ENCODE measurements at places on chromosomes 1 and 21.

DNA sequence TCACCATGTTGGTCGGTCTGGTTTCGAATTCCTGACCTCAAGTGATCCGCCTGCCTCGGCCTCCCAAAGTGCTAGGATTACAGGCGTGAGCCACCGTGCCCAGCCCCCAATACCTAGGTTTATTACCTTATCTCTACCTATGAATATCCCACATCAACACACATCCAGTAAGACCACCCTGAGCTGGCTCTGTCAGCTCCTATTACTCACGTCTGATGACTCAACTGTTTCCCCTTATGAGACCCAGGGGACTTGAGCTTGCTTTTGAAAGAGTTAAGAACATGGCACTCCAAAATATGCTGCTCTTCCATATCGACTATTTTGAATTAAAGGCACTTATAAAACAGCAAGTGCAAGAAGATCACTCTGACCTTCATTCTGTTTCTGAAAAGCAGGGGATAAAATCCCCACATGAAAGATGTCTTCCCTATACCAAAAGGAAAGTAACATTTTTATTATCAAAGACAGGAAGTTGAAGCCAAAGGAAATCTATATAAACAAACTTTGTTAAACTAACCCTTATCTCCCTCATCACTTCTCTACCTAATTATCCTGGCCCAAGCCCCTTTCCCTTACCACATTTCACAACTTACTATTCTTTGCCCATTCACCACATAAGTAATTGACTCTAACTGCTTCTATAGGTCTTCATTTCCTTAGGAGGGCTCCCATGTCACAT lies 41.3 kb upstream of the OSBPL9 start:
- DNase-seq: no peak

- DNase-seq: no peak
Observed at GRCh38 chr1:3064901-3065300, 4.1 kb upstream of the PRDM16 start.

DNA sequence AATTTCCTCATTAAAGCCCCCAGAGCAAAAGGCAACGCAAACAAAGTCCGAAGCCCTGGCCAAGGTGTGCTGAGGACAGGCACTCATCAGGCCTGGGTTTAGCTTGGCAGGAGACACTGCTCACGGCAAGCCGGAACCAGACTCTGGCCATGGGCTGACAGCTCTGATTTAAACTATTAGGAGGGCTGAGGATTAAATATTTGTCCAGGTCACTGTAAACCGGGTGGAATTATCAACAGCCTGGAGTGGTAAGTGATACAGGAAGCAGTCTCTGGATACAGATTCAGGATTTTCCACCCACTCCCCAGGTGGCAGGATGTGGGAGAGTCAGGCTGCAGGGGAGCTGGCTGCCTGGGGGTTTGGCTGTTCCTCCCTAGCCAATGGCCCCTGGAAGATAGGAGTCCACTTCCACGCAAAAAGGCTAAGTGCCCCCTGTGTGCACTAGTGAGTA lies 42.4 kb downstream of the SLC66A1 start:
- no peak for DNase-seq

GRCh38 chr1:12585536-12585935 lies 32.5 kb downstream of the DHRS3 start:
- no peak for DNase-seq

- no peak for DNase-seq
Observed at GRCh38 chr21:37224861-37225839, 42.0 kb downstream of the VPS26C start.

DNA sequence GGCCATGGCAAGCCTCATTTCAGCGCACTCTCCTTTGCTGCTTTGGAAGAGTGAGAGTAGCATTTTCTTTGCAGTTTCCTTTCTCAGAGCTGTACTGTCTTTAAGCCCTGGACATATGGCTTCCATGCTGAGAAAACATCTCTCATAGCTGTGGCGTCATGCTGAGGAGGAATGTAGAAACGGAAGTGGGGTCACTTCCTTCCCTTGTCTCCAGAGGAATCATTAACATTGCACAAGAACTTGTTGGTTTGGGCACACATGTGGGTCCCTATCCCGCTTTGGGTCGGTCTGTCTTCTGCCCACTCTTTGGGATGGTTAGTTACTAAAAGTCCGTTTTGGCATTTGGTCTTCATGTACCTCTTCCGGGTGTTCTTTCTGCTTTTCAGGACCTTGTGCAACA lies 5.6 kb downstream of the MFN2 start:
- no peak for DNase-seq

DNA sequence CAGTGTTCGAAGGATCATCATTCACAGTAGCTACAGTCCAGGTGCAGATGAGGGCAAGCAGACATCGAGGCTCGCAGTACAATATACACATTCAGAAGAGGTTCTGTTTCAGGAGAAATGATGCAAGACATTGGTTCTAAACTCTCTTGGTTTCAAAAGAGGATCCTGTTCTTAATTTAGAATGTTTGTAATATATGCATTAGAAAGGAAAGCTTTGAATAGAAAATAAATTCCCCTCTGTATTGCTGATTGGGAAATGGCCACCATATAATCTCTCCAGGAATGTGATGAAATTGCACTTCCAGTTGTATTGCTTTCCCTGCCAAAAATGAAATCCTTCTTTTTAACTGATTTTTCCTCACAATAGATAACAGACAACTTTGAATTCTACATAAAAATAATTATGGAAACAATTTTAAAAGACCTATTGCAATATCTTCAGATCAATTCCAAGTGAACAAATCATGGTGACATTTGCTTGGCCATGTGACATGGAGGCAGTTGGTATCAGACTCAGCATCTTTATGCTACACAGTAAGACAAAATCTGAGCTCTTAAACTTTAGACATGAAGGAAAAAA lies 27.6 kb upstream of the SIPA1L2 start:
- peak; percentile 7 for DNase-seq

GRCh38 chr1:97243973-97244560 lies 522.5 kb downstream of the PTBP2 start:
- no peak for DNase-seq

GRCh38 chr1:64005801-64006200 lies 197.6 kb upstream of the UBE2U start:
- DNase-seq: no peak

DNA sequence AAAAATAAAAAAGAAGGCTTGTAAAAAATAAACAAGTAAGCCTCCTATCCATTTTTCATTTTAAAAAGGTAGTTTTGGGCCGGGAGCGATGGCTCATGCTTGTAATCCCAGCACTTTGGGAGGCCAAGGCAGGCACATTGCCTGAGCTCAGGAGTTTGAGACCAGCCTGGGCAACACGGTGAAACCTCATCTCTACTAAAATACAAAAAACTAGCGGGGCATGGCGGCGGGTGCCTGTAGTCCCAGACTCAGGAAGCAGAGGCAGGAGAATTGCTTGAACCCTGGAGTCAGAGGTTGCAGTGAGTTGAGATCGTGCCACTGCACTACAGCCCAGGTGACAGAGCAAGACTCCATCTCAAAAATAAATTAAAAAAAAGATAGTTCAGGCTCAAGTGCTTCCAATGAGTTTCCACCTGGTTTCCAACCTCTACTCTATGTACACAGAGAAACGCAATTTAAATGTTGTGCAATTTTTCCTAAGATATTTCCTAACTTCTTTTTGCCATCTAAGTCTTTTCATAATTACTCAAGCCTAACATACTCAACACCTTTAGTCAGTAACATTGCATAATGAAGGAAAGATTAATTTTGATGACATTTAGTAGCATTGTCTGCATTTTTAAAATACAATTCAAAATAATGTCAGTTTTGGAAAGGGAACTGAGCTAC lies 106.3 kb downstream of the KCNT2 start:
- no peak for DNase-seq

DNA sequence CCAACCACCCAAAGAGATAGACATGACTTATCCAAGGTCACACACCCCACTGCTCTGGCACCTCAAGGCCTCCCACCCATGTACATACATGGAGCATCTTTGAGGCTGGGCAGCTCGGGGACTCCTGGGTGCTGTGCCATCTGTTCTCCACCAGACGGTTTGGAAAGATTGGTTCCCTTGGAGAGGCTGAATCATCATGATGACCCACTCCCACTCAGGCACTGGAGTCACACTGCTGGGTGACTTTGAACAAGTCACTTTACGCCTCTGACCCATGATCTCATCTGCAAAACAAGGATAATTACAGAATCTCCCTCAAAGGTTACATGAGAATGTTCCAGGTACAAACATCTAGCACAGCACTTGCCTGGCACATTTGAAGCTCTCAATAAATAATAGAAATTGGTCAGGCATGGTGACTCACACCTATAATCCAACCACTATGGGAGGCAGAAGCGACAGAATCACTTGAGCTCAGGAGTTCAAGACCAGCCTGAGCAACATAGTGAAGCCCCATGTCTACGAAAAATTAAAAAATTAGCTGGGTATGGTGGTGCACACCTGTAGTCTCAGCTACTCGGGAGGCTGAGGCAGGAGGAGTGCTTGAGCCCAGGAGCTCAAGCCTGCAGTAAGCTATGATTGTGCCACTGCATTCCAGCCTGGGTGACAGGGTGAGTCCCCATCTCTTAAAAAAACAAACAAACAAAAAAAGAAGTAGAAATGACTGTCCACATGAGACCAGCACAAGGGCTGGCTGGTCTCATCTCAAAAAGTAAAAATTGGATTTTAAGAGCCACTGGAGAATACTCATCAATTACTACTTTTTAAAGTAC lies 74.9 kb downstream of the RRAGC start:
- DNase-seq: no peak

- no peak for DNase-seq
Observed at GRCh38 chr1:16922885-16923431, 1.2 kb downstream of the CROCC start.

GRCh38 chr1:111062624-111063023 lies 77.3 kb downstream of the DRAM2 start:
- no peak for DNase-seq

DNA sequence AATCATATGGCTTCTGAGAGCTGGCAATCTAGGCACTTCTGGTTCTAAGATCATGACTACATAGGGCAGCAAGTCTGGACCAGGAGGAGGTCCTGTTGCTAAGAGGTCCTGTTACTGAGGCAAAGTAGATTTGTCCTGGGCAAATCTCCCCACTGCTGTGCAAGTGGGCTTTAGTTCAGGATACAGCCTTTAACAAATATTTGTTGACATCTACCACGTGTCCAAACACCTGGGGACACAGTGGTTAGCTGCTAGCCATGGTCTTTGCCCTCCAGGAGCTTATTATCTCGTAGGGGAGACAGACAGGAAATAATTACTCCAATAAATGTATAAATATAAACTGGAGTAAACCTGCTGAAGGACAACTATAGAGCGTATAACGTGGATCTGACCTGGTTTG lies 3.2 kb downstream of the CGN start:
- no peak for DNase-seq

GRCh38 chr1:235843461-235843961 lies 23.2 kb downstream of the LYST start:
- no peak for DNase-seq
